ENCODE measurements at places on chromosomes 13 and 19.

GRCh38 chr13:77397636-77398035 lies 70.7 kb upstream of the MYCBP2 start:
- no peak for DNase-seq

DNA sequence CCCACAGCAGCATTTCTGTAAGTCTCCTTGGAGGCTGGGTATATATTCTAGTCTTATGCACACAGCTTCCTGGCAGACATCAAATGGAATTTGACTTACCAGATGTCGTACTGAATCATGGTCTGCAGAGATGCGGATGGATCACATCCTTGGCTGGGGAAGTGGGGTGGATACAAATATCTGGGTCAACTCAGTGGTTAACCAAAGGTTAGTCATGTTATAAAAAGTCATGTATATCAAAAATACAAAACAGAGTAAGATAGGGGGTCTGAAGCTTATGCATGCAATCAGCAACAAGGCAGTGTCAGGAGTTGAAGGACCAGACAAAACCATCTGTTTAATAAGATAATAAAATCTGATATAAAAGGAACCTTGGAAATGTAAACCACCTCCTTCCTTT lies 61.9 kb downstream of the WASF3 start:
- DNase-seq = no peak

GRCh38 chr13:61144834-61145593 lies 270.6 kb downstream of the PCDH20 start:
- DNase-seq = no peak

GRCh38 chr13:24276861-24277260 lies 32.5 kb upstream of the C1QTNF9 start:
- DNase-seq = peak; percentile 15

DNA sequence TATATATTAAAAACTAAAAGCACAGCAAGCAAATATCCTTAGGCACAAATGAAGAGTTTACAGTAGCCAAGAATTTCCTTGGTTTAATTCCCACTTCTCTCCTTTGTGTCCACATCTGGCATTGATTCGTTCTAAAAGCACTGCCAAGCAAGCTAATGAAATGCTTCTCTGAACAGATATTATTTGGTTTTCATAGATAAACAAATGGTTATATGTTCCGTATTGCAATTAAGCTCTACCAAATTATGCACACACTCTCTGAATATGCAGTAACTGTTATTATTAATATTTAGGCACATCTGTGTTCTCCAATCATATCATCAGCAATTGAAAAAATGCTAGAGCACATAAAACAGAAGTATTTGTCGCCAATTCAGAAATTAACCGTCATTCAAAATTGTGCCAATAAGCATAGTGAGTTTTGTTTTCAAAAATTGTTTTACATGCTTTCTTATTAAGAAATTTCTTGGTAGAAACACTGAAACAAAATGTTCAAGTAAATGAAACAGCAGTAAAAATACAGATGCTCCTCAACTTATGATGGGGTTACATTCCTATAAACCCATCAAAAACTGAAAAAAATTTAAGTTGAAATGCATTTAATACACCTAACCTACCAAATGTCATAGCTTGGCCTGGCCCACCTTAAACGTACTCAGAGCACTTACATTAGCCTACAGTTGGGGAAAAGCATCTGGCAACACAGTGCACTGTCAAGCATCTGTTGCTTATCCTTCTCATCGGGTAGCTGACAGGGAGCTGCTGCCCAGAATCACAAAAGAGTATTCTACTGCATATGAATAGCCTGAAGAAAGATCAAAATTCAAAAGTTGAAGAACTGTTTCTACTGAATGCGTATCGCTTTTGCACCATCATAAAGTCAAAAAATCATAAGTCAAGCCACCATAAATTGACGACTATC lies 2134.7 kb downstream of the PCDH9 start:
- no peak for DNase-seq

- no peak for DNase-seq
These were observed 112.9 kb downstream of the IRS2 start for GRCh38 chr13:109673477-109673876.
